Hematopoietic multipotent progenitor cell treated with erythropoietin and hydrocortisone succinate and interleukin-3 and kit ligand, for 17 days (in vitro differentiated cells): ENCODE measurements at places on chromosomes 6 and 20.

DNA sequence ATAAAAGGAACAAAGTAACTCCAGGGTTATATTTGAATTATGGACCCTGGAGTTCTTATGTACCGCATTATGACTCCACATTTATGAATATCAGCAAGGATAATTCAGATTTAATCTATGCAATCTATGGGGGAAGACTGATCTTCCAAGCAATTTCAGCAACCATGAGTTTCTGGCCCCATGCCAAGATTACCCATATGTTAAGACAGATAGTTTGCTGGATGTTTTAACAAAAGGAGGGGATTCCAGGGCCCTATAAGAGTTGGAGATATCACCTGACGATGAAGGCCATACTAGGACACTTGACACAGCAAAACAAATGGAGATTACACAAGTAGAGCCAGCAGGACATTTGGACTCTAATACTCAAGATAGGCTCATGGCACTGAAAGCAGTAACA lies 45.9 kb upstream of the PLN start:
- no peak for DNase-seq

DNA sequence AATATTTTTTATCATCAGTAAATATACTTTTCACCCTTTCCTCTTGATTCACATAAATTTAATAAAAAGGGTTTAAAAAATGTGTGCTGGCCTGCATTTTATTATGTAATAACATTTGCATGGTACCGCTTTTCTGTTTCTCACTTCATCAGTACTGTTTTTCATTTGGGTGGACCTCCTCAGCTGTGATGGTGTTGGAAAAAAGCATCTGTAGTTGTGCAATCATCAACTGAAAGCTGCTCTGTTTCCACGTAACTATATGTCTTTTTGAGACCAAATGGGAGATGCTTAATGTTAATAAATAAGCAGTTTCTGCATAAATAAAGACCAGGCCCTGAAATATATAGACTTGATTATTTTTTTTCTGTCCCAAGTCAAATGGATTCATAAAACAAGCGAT lies 31.6 kb upstream of the CENPW start:
- DNase-seq = no peak

GRCh38 chr6:34374508-34374907 lies 18.0 kb downstream of the NUDT3 start:
- DNase-seq = no peak

DNA sequence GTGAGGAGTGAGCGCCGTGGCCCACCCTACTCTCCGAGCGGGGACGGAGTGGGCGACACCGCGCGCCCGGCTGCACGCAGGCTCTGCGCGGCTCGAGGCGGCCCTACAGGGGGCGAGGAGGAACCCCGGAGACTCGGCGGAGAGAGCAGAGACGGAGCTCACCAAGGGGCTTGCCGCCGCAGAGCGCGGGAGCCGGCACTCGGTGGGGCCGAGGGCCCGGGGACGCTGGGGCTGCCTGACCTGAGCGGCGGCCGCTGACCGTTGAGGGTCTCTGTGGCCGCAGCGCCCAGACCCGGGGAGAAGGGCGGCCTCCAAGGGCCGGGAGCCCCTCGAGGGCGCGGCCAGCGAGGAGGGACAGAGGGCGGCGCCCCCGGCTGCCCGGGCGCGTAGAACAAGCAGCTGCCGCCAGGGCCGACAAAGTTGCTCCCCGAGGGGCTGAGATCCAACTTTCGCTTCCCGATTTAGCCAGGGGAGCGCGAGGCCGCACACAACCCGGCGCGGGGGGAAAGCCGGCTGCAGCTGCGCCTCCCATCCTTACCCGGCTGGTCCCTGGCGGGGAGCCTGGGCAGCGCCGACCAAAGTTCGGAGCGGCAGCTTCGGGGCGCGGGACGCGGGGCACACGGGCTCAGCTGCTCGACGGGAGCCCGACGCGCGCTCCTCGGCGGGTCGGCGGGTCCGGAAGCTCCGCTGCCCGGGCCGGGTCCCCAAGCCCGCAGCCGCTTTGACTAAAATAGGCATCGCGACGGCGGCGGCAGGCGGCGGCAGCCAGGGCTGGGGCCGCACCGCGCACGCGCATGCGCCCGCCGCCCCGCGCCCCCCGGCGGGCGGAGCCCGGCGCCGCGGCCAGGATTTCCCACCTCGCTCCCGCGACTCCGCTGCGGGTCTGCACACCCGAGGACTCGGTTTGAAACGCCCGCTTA lies 43.1 kb downstream of the POPDC3 start:
- DNase-seq = no peak

DNA sequence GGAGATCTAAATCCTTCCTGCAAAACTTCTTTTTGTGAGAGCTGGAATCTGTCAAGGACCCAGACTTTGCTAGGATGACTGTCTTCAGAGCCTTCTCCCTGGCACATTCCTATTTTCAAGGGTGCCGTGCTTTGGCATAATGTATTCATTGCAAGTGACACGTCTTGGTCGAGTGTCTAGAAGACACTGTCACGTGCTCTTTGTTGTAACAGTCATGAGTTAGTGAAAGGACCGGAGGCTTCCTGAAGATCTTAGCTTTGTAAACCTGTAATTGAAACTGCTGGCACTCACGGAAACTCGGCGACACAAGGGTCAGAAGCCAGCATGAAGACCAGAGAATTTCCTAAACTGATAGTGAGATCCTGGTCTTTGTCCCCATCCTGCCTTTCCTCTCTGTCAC lies 19.7 kb upstream of the TAGAP start:
- no peak for DNase-seq

GRCh38 chr6:132785936-132786335 lies 12.5 kb downstream of the SLC18B1 start:
- no peak for DNase-seq

- no peak for DNase-seq
These were observed 206.1 kb upstream of the PRDM1 start for GRCh38 chr6:105880030-105880492.

GRCh38 chr6:72031471-72031870 lies 145.1 kb downstream of the RIMS1 start:
- no peak for DNase-seq

DNA sequence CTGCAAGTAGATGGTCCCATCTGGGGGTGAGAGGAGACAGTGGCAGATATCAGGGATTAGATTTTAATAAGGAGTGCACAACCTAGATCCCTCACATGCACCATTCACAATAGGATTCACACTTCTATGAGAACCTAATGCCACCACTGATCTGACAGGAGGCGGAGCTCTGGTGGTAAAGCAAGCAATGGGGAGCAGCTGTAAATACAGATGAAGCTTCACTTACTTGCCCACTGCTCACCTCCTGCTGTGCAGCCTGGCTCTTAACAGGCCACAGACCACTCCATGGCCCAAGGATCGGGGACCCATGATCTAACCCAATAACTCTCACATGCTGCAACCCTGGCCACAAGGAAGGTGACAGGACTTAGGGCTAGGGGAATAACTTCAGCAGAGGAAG lies 75.4 kb downstream of the ZNF133 start:
- DNase-seq = no peak

DNA sequence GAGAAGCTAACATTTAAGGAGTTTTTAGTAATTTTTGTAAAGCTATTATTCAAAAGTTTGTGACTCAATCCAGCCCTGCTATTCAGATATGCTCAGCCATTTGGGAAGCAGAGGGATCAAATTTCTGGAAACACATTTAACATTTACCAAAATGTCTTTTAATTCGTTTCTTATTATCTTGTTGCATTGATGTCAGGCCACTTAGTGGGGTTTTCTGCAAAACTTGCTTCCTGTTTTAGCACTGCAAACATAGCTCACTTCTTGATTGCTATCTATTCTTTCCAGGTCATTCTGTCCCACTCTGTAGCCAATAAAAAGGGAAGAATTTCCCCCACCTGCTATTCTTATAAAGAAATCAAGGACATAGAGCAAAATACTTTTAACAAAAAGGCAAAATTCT lies 176.9 kb upstream of the SUPT3H start:
- DNase-seq = no peak

GRCh38 chr20:57589728-57590484 lies 29.0 kb downstream of the PCK1 start:
- DNase-seq = no peak

DNA sequence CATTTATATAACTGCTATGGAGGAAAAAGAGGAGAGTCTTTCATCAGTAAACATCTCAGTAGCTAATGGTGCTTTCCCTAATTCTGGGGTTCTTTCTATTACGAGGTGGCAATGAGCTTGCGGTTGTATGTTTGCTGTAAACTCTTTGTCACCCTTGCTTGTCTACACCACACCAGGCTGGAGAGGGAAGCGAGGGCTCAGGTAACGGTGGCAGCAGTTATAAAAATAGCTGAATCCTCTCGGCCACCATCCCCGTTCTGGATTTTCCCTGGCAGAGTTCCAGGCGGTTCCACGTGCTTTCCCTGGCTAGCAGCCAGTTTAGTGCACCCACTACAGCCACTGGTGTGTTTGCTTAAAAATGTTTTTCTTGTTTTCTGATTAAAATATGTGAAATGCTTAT lies 39.0 kb downstream of the MAS1 start:
- peak; percentile 75 for DNase-seq

GRCh38 chr20:44437497-44437896 lies 38.2 kb upstream of the TTPAL start:
- no peak for DNase-seq

DNA sequence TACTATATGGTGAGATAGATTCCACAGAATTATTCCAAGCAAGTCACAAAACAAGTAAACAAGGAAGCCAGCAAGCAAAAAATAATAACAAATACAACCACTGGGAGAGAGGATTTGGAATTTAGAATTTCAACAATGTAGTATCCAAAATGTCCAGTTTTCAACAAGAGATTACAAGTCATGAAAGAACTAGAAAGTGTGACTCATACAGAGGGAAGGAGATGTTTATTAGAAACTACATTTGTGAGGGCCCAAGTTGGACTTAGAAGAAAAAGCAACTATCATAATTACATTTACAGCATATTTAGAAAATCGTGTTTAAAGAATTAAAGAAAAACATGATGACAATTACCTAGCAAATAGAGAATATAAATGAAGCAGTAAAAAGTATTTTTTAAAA lies 494.6 kb upstream of the ID4 start:
- no peak for DNase-seq

DNA sequence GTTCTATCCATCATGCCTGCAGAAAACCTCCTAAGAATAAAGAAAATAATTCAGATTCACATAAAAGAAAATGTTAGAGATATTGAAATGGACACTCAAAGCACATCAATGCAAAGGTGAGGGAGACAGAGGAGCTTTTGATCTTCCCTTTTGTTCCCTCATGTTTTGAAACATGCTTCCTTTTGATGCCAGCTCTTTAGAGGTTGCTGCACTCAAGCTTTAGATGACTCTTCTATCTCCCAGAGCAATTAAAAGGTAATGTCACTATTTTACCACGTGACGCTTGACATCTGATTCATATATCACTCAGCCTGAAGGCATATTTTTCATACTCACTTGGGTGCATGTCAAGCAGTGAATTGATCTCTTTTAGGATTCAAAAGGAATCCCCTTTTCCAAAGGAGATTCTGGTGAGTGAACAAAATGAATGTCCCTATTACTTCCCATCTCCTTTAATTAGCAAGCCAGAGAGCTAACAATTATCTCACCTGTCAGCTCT lies 1026.7 kb downstream of the KIF16B start:
- no peak for DNase-seq

GRCh38 chr6:6243846-6244245 lies 76.6 kb downstream of the F13A1 start:
- DNase-seq = no peak

DNA sequence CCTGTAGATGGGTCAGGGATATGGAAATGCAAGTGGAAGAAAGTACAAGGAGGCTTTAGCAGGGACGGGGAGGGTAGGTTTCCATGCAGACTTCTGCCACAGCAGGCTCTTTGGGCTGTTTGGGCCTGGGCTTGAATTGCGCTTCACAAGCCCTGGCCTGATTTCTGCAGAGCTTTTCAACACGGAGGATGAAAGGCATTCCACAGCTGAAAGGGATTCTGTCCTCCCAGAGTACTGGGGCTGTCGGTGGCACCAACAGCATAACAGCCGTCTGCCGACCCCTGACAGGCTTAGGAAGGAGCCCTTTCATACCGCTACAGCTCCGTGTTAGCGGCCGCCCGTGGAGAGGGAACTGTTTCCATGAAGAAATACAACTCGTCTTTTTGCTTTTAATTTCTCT lies 22.9 kb upstream of the TBC1D7 start:
- DNase-seq = no peak

GRCh38 chr6:9523462-9523861 lies 891.4 kb downstream of the TFAP2A start:
- no peak for DNase-seq

- no peak for DNase-seq
These were observed 4.3 kb downstream of the LRFN2 start for GRCh38 chr6:40582892-40583291.

DNA sequence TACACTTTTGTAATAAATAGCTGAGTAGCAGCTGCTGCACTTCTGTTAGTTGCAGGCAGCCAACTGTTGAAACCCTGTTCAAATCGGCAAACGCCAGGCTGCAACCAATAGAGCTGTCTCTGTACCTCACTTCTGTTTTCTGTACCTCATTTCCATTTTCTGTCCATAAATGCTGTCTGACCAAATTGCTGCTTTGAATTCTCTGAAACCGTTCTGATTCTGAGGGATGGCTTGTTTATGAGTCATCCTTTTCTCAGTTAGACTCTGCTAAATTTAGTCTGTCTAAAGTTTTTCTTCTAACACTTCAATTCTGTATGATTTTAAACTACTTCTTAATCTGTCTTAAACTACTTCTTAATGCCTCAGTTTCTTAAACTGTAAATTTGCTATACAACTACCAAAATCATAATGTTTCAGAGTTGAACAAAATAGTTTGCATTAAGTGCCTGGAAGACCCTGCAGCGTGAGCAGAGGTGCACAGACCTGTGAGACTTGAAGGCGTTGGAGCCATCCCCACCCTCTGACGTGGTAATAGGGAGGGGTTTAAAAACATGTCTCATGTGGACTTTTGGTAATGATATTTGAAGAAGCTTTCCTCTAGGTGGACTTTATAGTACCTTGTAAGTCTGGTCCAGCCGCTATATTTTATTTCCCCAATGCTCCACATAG lies 9.6 kb downstream of the BTNL2 start:
- no peak for DNase-seq

DNA sequence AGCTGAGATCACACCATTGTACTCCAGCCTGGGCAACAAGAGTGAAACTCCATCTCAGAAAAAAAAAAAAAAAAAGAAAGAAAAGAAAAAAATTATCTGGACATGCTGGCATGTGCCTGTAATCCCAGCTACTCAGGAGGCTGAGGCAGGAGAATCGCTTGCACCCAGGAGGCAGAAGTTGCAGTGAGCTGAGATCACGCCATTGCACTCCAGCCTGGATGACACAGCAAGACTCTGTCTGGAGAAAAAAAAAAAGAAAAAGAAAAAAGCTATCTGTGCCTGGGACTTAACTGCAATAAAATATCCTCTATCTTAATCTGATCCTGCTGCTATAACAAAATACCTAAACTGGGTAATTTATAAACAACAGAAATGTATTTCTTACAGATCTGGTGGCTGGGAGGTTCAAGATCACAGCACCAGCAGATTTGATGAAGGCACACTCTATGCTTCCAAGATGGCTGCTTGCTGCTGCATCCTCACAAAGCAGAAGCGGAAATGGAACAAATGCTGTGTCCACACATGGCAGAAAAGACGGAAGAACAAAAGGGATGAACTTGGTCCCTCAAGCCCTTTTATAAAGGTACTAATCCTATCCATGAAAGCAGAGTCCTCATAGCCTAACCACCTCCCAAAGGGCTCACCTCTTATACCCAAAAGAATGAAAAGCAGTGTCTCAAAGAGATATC lies 273.3 kb upstream of the JARID2 start:
- no peak for DNase-seq

- DNase-seq = no peak
These were observed 24.7 kb downstream of the FBXO9 start for GRCh38 chr6:53089948-53090347.

- DNase-seq = no peak
These were observed 243.2 kb downstream of the RFPL4B start for GRCh38 chr6:112590326-112590725.
